Right cardiac atrium (tissue), 5 donors: ENCODE measurements at places on chromosomes 4 and X.

- no peak for DNase-seq
Observed at GRCh38 chr4:146709956-146710355, 71.3 kb downstream of the POU4F2 start.

DNA sequence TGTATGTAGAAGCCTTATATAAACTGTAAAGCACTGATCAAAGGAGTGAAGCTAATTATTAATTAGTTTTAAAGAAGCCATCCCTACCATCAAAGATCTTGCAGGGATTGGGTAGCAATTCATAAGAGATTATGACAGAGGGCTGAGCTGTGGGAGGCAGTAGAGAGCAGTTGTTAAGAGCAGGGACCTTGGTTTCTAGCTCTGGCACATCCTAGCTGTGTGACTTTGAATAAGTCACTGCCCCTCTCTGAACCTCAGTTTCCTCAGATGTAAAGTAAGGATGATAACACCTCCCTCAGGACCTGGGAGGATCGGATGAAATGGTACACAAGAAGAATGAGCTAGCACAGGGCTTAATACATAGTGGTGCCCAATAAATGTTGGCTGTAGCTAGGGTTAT, 45.4 kb downstream of the APLN start:
- no peak for DNase-seq

DNA sequence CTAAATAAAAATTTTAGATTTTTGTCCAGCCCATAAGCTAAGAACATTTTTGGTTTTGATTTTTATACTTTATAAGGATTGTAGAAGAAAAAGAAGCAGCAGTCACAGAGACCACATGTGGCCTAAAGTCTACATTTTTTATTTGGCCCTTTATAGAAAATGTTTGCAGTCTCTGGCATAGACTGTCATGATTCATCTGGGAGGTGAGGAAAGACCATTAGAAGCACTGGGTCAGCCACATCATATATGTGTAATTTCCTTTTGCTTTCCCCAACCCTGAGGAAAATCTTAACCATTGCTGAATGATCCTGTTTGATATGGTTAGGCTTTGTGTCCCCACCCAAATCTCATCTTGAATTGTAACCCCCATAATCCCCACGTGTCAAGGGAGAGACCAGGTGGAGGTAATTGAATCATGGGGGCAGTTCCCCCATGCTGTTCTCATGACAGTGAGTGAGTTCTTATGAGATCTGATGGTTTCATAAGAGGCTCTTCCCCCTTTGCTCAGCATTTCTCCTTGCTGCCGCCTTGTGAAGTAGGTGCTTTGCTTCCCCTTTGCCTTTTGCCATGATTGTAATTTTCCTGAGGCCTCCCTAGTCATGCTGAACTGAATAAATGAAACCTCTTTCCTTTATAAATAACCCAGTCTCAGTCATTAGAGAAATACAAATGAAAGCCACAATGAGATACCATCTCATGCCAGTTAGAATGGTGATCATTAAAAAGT, 12.1 kb upstream of the COPS4 start:
- DNase-seq = no peak

- no peak for DNase-seq
Observed at GRCh38 chrX:84475596-84475995, 26.7 kb downstream of the HDX start.

DNA sequence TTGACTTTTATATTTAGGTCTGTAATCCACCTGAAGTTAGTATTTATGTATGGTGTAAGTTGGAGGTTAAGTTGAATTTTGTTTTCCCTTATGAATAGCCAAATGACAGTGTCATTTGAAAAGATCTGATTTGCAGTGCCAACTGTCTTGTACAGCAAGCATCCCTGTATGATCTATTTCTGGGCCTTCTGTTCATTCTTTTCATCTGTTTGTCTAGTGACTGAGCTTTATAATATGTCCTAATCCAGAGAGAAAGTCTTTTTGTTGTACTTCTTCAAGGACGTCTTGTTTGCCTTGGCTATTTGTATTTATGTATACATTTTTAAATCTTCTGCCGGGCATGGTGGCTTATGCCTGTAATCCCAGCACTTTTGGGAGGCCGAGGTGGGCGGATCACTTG, 39.6 kb downstream of the CDKL5 start:
- DNase-seq = no peak

- DNase-seq = no peak
Observed at GRCh38 chr4:89741768-89742167, 95.2 kb downstream of the SNCA start.

GRCh38 chr4:165563851-165564250, 185.0 kb downstream of the CPE start:
- DNase-seq = no peak

DNA sequence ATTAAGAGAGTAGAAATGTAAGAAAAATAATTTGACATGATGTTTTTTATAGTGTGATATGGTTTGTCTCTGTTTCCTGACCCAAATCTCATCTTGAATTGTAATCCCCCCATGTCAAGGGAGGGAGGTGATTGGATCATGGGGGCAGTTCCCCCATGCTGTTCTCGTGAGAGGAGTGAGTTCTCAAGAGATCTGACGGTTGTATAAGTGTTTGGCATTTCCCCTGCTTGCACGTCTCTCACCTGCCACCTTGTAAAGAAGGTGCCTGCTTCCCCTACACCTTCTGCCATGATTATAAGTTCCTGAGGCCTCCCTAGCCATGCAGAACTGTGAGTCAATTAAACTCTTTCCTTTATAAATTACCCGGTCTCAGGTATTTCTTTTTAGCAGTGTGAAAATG, 34.8 kb upstream of the EXOC1L start:
- DNase-seq = no peak

DNA sequence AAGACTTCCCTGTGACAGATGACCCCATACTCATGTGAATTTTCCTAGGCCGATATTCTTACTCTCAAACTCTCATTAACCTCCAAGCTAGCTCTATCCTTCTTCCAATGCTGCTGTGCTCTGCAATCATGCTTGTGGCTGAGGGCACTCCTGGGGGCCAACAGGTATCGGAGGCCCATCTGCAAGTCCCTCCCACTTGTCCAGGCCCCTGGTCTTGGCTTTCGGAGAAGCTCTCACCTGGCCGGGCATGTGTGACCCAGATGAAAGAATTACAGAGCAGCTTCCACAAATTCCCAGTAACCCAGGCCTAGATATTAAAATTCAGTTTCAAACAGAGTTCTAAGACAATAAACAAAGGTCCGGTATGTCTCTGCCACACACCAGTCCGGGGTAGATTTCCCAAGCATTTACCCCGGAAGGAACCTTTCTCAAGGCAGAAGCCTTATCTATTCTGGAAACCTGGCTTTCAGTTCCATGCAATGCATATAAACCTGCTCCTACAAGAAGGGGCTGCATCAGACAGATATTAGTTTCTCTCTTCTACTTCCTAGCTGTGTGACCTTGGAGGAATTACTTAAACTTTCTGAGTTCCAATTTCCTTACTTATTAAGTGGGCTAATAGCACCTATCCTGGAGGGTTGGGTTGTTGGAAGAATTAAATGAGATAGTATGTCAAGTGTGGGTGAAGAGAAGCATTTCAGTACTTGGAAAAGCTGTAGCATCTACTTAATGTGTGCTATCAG, 270.8 kb downstream of the PTTG2 start:
- no peak for DNase-seq

DNA sequence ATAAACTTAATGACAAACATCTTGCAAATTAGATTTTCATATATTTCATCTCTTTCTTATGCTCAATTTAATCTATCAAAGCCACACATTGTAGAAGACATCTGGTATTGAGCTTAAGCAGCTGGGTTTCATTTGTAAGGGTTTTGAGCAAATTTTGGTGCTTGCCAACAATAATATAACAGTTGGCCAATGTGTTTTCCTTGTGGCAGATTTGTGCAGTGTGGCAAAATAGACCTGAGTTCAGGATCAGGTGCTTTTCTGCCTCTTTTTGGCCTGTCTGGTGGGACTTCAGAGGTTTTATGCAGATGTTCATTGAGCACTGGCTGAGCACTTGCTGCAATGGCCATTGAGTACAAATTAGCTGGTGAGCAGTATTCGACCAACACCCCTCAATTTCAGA, 301.9 kb downstream of the BMPR1B start:
- no peak for DNase-seq

DNA sequence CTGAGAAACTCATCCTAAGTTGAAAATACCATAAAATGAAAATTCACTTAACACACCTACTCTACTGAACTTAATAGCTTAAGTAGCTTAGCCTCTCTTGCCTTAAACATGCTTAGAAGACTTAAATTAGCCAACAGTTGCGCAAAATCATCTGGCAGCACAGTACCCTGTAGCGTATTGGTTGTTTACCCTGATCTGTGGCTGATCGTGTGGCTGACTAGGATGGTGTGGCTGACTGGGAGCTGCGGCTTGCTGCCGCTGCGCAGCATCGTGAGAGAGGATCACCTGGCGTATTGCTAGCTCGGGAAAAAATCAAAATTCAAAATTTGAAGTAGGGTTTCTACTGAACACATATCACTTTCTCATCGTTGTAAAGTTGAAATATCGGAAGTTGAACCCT, 6.3 kb downstream of the RUFY3 start:
- DNase-seq = no peak

DNA sequence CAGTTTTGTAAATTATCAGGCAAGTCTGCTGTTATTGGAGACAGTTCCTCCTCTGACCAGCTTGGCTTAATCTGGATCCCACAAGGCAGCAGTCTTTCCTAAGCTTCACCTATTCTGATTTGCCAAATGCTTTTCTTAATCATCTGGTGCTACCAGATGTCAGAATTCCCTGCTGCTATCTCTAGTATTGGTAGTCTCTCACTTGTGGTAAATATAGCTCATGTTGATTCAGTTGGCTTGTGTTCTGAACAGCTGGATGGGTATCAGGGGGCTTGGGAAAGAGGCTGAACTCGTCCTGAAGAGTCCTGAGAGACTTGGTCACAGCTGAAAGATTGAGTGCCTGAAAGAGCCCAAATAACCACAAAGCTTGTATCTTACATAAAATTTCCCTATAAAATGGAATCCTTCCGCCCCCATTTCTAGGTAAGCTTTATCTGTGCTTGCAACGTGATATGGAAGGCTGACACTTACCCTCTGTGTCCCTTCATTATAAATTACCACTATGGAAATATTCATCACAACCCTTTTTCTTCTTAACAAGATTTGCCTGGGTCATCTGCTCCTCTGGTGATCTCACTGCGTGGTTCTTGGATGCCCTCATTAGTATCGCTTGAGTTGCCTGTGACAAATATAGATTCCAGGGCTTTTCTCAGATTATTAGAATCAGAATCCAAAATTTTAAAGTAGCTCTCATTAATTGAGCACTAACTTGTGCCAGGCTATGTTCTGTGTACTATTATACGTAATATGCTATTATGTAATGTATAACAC, 104.1 kb upstream of the GPRIN3 start:
- no peak for DNase-seq

DNA sequence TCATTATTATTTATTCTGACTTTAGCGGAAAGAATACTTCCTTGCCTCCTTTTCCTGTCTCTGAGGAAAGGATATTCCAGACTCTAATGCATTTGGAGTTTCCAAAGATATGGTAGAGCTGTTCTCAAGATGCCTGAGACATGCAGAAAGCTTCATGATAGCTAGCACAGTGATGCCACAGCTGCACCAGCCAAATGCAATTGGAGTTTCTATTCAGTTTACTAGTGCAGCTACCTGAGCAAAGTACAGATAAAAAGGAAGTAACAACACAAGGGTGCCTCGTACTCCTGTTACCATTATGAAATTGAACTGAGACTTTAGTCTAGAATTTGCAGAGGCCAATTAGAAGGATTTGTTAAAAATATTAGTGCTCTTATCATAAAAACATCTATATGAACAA, 57.5 kb upstream of the PARM1 start:
- no peak for DNase-seq

DNA sequence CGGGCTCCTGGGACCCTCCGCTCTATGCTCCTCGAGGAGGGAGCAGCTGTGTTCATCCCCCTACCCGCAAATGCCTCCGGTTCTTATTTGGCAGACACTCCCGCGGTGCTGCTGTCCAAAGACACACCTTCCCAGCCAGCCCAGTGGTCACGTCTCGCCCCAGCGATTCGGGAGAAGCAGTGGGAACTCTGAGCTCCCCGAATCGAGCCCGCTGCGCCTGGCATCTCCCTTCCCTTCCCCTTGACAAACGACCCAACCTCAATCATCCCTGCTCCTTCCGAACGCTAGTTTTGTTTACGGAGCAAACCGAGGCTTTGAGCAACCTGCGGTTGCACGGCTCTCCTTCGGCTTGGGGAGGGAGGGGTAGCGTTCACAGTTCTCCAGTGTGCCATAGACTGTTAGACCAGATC, 317 bp upstream of the FRMPD4 start:
- DNase-seq = no peak

DNA sequence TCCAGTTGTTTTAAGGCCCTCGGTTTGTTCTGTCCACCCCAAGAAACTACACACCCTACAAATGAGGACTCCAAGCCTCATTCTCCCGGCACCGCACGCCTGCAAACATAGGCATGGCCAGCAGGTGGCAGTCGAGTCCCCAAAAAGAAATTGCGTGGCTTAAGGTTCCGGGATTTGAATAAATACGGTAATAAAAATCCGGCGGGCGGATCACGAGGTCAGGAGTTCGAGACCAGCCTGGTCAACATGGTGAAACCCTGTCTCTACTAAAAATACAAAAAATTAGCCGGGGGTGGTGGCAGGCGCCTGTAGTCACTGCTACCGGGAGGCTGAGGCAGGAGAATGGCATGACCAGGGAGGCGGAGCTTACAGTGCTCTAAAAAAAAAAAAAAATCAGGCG, 21.8 kb upstream of the CSF2RA start:
- DNase-seq = peak; percentile 56

DNA sequence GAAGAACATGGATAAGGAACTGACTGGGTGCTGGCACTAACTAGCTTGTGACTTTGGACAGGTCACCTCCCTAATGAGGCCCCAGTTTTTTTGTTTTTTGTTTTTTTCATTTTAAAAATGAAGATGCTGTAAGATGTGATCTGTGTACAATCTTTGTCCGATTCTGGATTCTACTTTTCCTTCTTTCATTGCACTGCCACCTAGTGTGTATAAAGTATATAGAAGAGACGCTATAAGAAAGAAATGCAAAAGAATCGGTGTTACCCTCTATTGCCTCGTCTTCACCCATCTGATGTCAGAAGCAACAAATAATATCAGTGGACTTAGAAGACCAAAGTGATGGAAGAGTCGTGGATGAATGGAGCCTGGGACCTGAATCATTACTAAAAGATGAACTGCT, 58.6 kb upstream of the P2RY10 start:
- no peak for DNase-seq

DNA sequence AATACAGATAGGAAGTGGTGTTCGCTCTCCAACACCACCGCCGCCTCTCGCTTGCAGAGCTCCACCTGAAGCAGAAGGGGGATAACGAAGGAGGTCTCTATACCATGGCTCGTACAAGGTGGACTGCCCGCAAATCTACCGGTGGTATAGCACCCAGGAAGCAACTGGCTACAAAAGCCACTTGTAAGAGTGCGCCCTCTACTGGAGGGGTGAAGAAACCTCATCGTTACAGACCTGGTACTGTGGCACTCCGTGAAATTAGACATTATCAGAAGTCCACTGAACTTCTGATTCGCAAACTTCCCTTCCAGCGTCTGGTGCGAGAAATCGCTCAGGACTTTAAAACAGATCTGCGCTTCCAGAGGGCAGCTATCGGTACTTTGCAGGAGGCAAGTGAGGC, 5.2 kb upstream of the BMP15 start:
- DNase-seq = no peak

GRCh38 chr4:7190691-7191545, 1.4 kb upstream of the SORCS2 start:
- DNase-seq = no peak
